ENCODE measurements at places on chromosomes 3 and 15.

GRCh38 chr3:141682007-141682406, 56.1 kb upstream of the RNF7 start:
- no peak for DNase-seq

DNA sequence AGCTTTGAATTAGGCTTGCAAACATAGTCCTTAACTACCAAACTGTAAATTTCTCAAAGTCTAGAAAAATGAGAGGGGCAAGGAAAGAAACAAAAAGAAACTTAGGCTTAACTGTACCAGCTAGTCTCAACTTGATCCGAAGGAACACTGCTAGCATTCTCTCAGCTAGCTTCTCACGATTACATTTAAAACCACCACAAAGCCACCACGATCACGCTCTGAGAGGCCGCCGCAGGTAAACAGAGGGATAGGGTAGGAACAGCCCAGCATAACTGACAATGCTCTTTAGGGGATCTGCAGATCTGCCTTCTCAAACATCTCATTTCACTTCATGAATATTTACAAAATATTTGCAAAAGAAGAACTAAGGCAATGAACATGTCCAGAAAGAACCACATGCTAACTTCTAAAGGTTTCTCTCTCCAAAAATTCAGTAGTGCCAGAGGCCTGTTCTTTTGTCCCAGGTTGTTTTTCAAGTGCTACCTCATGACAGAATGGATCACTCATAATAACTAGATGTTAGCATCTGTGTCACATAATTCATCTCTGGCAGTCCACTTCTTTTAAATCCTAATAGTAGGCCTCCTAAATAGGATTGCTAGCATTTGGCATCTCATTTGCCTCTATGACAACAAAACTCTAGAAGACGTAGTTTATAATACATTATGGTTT, 18.9 kb downstream of the VGLL4 start:
- DNase-seq, result no peak

GRCh38 chr15:27820722-27821121, 278.4 kb downstream of the OCA2 start:
- no peak for DNase-seq

- DNase-seq, result no peak
These were observed 887.4 kb upstream of the EPHA6 start for GRCh38 chr3:95926904-95927501.

DNA sequence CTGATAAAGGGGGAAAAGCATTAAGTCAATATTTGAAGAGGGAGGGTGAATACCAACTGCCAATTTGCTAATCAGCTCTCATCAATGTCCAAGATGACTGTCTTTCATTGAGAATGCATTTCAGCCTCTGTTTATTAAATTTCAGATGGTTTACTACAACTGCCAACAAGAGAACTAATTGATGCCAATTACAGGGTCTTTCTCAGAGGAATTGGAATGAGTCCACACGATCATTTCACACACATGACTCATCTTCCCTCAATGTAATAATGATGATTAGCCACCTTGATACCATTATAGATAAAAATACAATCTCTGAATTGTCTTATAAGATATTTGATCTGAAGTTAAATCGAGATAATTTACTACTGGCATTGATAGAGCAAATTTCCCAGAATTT, 1274.4 kb downstream of the ROBO2 start:
- no peak for DNase-seq

DNA sequence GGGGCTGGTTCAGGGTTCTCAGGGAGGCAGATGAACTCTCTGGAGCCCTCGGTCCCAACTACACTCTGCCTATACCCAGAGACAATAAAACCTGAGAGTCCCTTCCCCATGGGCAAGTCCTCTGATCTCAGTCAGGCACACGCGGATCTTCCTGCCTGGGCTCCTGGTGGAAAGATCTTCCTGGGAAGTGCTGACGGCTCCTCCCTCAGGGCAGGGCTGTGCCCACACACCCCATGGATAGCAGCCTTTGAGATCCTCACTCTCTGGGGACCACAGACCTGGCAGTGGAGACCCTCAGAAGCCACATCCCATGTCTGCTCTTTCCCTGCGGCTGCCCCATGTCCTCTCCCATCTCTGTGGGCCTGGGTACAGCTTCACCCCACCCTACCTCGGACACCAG, 10.4 kb downstream of the SH2D7 start:
- DNase-seq, result no peak

DNA sequence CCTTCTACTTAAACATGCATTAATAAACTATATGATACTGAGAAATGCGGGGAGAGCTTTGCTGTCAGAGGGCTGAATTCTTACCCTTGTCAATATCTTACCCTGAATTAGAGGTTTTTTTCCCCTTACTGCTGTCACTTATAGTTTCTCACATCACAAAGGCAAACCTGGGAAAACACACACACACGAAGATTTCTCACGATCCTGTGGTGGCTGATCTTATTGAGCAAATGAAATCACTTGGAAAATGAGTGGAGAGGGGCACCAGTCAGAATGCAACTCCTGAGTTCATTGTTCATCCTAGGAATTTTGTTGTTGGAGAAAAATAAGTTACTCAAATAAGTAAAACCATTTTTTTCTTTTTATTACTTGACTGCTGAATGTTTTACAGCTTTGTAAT, 673.6 kb downstream of the EDEM1 start:
- no peak for DNase-seq

DNA sequence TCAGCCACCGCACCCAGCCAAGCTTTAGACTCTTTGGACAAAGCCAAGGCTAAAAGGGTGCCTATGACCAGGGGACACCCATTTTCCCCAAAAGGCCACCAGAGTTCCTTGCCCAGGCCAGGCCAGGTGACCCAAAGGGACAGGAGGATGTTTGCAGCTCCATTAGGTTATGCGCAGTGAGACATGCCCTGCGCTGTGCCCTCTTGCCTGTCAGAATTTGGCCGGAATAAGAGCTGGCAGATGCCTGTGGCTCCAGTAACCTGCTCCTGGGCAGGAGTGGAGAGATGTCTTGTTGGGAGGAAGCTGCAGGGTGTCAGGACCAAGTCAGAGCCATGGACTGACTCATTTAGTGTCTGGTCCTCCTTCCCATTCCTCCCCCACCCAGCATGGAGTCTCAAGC, 20.5 kb downstream of the DNASE1L3 start:
- DNase-seq, result no peak

- DNase-seq, result peak; percentile 83
These were observed 92.1 kb upstream of the PLSCR4 start for GRCh38 chr3:146342989-146343388.

DNA sequence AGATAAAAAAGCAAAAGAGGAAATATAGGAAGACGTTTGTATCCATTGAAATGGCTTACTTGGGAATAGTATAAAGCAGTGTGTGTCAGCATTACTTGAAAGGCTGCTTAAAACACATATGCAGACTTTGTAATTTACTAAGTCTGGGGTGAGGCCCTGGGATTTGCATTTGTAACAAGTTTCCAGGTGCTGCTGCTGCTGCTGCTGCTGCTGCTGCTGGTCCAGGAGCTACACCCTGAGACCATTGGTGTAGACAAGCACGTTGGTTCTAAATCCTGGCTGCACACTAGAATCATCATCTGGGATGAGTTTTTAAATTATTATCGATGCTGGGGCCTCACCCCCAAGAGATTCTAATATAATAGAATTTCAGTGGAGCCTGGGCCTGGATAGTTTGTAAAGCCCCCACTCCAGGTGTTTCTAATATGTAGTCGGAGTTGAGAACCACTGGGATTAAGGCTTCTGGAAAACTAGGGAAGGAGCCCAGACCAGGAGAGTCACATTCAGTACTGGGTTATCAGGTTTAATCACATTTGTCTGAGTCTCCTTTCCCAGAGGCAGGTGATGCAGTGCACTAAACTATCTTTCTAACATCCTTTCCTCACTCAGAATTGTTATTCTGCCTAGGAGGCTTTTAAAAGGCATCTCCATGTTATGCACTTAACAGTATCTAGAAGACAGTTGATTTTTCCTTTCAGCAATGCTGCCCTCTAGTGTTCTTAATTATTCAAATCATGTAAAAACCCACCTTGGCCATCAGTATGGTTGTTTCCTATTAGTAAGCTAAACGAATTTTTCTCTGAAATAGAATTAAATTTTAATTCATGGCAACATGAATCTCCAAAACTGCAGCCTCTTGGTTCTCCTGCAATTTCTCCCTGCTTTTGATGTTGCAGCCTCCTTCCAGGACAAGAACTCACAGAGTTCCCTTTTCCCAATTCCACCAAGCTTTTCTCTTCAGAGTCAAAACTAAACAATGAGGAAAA, 45.4 kb downstream of the SSR3 start:
- peak; percentile 54 for DNase-seq

- no peak for DNase-seq
These were observed 13.4 kb upstream of the SELENOT start for GRCh38 chr3:150589759-150590158.

GRCh38 chr3:123120573-123120972, 53.7 kb downstream of the PDIA5 start:
- no peak for DNase-seq

GRCh38 chr3:151864423-151865101, 8.9 kb upstream of the SUCNR1 start:
- peak; percentile 80 for DNase-seq

- DNase-seq, result no peak
These were observed 43.2 kb upstream of the SPESP1 start for GRCh38 chr15:68887120-68887519.

- DNase-seq, result no peak
These were observed 45.6 kb upstream of the PHLDB2 start for GRCh38 chr3:111813441-111813840.

DNA sequence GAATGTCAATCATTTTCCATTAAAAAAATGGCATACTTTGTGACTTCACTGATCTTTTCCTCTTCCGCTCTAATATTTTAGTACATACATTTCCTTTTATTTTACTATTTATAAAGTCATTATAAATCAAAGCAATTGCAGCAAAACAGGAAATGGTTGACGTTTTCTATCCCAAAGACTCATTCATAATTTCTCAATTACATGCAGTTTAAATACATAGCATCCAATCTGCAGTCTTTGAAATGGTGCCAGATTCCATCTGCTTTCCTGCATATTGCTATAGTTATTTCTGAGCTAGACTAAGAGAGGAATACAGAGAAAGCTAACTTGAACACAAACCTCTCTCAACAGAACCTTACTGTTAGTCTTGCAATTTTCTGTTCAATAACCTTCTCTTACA, 179.8 kb downstream of the ZPLD1 start:
- DNase-seq, result no peak

GRCh38 chr3:43757666-43758321, 67.1 kb downstream of the ABHD5 start:
- peak; percentile 50 for DNase-seq

DNA sequence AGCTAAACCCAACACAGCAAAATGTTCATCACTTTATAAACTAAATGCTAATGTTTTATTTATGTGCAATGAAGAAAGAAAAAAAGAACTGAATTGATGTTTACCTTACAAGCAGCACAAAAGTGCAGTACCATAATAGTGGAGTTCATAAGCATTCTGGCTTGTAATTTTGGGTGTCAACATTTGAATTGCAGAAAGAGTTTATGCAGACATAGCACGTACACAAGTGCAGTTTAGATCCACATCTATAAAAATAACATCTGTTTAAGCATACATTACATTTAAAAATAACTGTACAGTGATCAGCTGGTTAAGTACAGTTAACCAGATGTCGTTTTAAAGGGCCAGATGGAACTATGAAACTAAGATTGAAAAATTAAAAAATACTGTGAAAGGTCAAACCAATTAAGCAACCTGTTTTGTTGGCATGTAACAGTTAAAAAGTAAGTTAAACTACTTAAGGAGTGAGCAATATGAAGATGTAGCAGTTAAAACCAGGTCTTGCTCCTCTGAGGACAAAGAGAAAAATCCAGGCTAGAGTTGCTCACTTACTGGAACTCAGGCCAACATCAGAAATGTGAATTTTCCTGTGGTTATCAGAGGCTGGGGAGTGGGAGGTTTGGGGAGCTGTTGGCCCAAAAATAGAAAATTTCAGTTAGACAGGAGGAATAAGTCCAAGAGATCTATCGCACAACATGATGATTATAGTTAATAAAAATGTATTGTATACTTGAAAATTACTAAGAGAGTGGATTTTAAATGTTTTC, 204.9 kb upstream of the MDFIC2 start:
- DNase-seq, result no peak

GRCh38 chr3:139751789-139752188, 74.0 kb upstream of the NMNAT3 start:
- DNase-seq, result no peak

DNA sequence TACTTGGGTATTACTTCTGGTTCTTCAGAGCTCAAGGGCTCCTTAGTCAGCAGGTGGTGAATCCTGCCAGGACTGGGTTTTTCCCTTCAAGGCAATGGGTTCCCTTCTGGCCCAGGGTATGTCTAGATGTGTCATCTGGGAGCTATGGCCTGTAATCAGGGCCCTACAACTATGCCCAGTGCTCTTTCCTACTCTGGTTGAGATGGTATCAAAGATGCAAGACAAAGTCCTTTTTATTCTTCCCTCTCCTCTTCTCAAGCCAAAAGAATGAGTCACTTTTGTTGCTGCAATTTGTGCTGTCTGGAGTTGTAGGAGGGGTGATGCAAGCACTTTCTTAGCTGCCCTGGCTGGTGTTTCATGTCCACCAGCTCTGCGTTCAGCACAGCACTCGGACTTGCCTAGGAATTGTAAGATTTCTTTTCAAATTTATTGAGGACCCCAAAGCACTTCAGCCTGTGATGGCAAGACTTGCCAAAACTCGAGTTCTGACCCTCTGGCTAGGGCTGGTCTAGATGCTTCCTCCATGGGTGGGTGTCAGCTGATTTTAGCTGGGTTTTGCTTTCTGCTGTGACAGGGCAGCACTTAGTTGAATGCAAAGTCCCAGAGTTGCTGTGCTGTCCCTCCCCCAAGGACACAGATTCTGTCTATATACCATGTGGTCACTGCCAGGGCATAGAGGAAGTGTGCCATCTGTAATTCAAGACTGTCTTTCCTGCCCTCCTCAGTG, 129.2 kb upstream of the CBLB start:
- peak; percentile 92 for DNase-seq

- peak; percentile 25 for DNase-seq
These were observed 16.5 kb upstream of the CYP11A1 start for GRCh38 chr15:74383695-74384565.

DNA sequence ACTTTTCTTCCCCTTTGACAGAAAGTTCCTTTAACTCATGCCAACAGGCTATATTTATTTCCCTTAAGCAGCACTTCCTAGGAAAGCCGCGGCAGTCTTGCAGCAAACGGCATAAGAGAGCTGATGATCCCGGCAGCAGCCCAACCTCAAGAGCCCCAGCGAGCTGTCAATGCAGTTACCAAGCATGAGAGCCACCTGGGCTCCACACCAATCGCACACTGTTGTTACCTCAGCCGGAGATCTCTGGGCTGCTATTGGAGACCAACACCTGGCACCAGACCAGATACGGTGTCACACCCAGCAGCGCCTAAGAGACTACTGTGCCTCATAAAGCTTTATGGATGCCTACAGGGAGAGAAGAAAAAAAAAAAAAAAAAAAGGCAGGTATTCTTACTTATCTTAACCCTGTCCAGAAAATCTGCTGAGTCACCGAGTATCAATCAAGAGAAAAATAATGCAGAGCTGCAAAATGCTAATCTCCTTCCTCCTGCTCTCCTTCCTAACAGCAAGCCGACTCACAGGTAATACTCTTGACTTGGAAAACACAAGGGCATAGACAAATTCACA, 11.7 kb downstream of the ABCC5 start:
- peak; percentile 31 for DNase-seq

GRCh38 chr15:81427176-81427575, 53.2 kb upstream of the TMC3 start:
- DNase-seq, result no peak

- no peak for DNase-seq
These were observed 80.3 kb upstream of the KCNAB1 start for GRCh38 chr3:156040041-156040440.

- DNase-seq, result no peak
These were observed 35.5 kb downstream of the RFX7 start for GRCh38 chr15:56208185-56208584.
